ENCODE measurements at places on chromosomes 7 and 10.

DNA sequence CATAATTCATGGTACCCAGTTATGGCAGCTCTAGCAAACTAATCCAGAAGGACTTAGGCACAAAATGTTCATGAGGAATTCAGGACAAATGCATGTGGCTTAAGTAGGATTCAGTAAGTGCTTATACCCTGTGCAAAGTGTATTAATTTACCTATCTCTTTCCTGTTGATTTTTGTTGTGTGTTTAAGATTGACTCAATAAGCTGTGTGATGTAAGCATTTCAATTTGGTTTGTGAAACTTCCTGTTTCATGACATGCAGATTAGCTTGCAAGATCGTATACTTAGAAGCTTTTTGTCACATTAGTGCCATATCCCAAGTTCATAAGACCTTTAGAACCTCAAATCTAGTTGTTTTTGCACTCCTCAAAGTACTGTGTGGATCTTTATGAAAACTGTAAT, 416.7 kb downstream of the ARL4A start:
- DNase-seq: no peak

DNA sequence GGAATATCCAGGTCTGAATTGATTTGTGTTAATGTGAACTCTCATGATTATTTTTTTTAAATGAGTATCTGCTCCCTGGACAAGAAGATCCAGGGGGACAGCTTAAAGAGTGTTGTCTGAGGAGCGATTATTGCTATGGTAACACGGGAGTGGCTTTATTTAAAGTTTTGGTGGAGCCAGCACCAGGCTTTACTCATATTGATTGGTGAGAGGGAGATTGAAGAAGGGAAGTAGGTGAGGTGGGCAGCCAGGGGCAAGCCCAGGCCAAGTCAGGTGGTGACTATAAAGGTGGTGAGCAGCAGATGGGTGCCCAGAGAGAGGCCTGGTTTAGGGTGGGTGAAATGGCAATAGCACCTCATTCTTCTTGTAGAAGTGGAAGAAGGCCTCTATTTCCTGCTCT, 10.2 kb upstream of the AGR2 start:
- no peak for DNase-seq

GRCh38 chr10:117472872-117473271, 69.7 kb upstream of the EMX2 start:
- DNase-seq: no peak

DNA sequence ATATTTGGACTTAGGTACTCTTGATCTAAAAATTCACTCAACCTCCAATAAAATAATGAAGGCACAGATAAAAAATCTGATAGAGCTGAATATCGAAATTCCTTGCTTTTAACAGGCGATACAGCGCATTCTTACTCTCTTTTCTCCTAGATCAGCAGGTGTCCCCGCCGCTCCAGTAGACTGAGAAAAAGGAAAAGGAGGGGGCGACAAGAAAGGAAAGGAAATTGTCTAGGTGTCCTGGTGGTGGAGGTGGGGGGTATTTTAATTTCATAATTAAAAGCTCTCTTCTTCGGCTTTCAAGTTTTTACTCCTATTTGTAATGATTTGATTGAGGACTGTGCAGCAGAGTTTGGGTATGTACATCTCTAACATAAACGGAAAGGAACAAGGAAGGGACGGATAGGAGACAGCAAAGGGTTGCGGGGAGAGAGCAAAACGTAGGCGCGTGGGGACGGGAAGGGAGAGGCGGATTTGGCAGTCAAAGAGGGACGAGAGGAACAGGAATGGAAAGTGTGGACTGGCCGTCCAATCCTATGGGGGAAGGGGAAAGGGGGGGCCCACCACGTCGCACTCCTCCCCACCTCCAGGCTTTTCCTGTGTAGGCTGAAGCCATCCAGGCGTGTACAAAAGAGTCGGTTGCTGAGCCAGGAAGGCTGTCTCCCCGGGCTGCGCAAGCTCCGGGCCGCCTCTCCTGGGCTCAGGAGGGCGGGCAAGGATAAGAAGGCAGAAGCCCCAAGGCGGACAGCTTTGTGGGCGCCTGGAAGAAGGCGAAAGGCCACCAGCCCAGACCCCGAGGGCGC, 875 bp upstream of the HECTD2 start:
- DNase-seq: peak; percentile 56

GRCh38 chr10:99292159-99292558, 37.0 kb upstream of the CNNM1 start:
- no peak for DNase-seq

DNA sequence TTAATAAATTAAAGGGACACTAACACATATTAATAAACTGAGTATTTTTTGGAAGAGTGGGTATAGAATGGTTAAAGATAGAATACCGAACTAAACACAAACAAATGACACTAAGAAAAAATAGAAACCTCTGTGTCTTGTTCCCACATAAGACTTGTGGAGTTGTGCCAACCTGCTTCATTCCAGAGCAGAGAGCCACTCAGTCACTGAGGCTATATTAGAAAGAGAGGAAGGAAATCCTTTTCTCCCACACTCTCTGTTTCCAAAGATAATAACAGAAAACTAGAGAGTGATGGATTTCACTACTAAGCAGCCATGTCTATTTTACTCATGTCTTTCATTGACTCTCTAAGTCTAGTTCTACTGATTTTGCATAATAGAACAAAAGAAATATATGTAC, 26.0 kb downstream of the CTNNA3 start:
- no peak for DNase-seq

DNA sequence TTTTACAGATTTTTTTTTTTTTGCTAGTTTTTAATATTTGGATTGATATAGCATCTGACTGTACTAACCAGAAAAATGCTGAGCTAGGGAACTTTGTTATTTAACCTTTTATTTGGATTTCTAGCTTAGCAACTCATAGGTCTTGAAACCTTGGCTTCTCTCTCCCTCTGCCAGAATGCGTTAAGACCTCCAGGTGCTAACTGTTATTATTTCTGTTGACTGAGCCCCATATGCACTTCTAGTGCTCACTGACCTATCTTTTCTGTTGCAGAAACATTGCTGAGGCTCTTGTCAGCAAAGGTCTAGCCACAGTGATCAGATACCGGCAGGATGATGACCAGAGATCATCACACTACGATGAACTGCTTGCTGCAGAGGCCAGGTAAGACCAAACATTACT, 143.6 kb downstream of the LRRC4 start:
- DNase-seq: no peak
